Adrenal gland (tissue), 19 donors: ENCODE measurements at places on chromosomes 12 and 14. TPM values are rescaled to one million over a fixed set of nuclear protein-coding genes. Genes with fewer than 3 reads are reported as not detected.

- no peak overlapping the region for H3K4me3 ChIP-seq
- no peak for DNase-seq
- H3K27ac ChIP-seq: no peak overlapping the region
- no peaks in the 10 kb centered on the region for H3K4me1 ChIP-seq
Measured at GRCh38 chr12:102052192-102053061, 9.4 kb downstream of the WASHC3 start.

GRCh38 chr12:57888409-57889157 is 42.1 kb upstream of the CTDSP2 start:
- no peaks in the 10 kb centered on the region for H3K27me3 ChIP-seq
- H3K27ac ChIP-seq: peak overlapping the region; percentile 97
- H3K4me3 ChIP-seq: no peak overlapping the region
- H3K4me1 ChIP-seq: peaks cover 63% of the 10 kb centered on the region
- peak; percentile 21 for DNase-seq

GRCh38 chr14:90495357-90496276 is 98.8 kb downstream of the CALM1 start:
- DNase-seq: peak; percentile 76
- no peaks in the 10 kb centered on the region for H3K27me3 ChIP-seq
- no peak overlapping the region for H3K4me3 ChIP-seq
- no peaks in the 10 kb centered on the region for H3K36me3 ChIP-seq
- peaks cover 12% of the 10 kb centered on the region for H3K4me1 ChIP-seq
- no peak overlapping the region for H3K27ac ChIP-seq

DNA sequence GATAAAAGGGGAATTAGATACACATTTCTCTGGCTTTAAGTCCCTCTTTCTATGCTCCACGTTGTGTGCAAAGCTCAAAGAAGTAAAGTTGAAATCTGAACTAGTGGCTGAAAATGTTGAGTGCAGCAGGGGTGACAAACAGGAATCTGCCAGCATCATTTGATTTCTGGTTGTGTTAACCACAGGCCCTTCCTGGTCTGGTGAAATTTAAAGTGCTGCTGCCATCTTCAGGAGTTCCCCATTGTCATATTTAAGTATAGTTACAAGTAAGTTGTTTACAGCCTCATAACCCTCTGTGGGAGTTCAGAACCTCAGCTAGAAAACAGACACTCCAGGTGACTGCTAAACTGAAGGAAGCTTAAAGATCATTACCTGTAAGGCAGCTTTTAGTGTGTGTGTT is 90.9 kb upstream of the CCDC196 start:
- no peak overlapping the region for H3K4me3 ChIP-seq
- H3K36me3 ChIP-seq: no peaks in the 10 kb centered on the region
- H3K27me3 ChIP-seq: no peaks in the 10 kb centered on the region
- no peaks in the 10 kb centered on the region for H3K4me1 ChIP-seq
- no peak overlapping the region for H3K27ac ChIP-seq

DNA sequence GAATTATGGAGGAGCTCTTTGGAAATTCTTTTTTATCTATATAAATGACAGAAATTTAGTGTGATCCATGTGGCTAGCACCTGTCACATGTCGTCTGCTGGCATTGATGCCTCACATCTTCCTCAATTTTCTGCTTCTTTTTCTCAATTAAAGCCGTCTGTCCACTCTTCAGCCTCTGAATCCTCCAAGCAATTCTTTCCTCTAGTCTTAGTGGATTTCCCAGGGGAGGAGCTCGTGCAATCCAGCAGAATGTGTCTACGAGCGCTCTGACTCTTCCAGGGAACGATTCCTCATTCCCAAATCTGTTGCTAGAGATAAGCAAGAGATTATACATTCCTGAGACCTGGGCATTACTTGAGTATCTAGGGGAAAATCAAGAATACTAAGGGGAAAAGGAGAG is 176.6 kb downstream of the EMP1 start:
- H3K4me3 ChIP-seq: no peak overlapping the region
- H3K36me3 ChIP-seq: no peaks in the 10 kb centered on the region
- H3K27me3 ChIP-seq: no peaks in the 10 kb centered on the region
- no peaks in the 10 kb centered on the region for H3K4me1 ChIP-seq
- H3K27ac ChIP-seq: no peak overlapping the region

- no peak overlapping the region for H3K4me3 ChIP-seq
- DNase-seq: no peak
- H3K4me1 ChIP-seq: no peaks in the 10 kb centered on the region
- no peak overlapping the region for H3K27ac ChIP-seq
Measured at GRCh38 chr12:108271951-108272872, 66.9 kb downstream of the CMKLR1 start.

GRCh38 chr14:96037891-96038557 is 1.1 kb upstream of the C14orf132 start:
- H3K27ac ChIP-seq: no peak overlapping the region
- peaks cover 14% of the 10 kb centered on the region for H3K27me3 ChIP-seq

- no peak within 1 kb of the TSS for H3K4me3 ChIP-seq
- peak within 1 kb of the TSS; percentile 62 for H3K27ac ChIP-seq
- H3K36me3 ChIP-seq: no peaks in the 10 kb centered on the region
- no peaks in the 10 kb centered on the region for H3K27me3 ChIP-seq
- H3K4me1 ChIP-seq: peaks cover 18% of the 10 kb centered on the region
- no peak for DNase-seq
Measured at GRCh38 chr14:24130380-24130716, at the start of gene FITM1. TSS of gene FITM1 (plus strand) at chr14:24130659. CDS start at chr14:24131564, 905 bp downstream.

GRCh38 chr14:93044556-93044955 is 71.2 kb downstream of the ITPK1 start:
- no peaks in the 10 kb centered on the region for H3K36me3 ChIP-seq
- H3K27ac ChIP-seq: no peak overlapping the region
- H3K4me3 ChIP-seq: no peak overlapping the region

DNA sequence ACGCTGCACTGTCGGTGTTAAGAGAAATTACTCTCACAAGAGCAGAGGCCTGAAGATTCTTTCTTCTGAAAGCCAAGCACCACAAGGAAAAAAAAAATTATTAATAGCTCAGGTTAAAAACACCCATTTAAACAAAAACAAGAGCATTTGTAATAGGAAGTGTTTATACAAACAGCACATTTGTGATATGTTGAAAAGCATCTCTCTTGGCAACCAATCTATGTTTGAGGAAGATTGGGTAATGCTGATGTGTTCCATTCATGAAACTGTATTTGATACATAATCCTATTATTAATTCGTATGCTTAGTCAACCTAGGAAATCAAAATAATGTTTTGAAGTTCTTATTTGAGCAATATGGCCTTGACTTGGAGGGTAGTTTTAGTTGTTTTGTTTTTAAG is 36.5 kb downstream of the SSPN start:
- DNase-seq: no peak
- peaks cover 4% of the 10 kb centered on the region for H3K4me1 ChIP-seq
- no peaks in the 10 kb centered on the region for H3K27me3 ChIP-seq
- no peak overlapping the region for H3K27ac ChIP-seq
- no peaks in the 10 kb centered on the region for H3K36me3 ChIP-seq

Gene STON2
- 10.8 TPM for total RNA-seq

Gene HPD
- 13.0 TPM for total RNA-seq

Gene NANOG
- 0.33 TPM for total RNA-seq

Gene PAN2
- total RNA-seq: 82.1 TPM

Gene HAL
- total RNA-seq: not detected

Gene PLEKHG7
- not detected for total RNA-seq
